GM23338 (cell line): ENCODE measurements at places on chromosomes 2 and 18. TPM values are rescaled to one million over a fixed set of nuclear protein-coding genes. Genes with fewer than 3 reads are reported as not detected.

The RND3 gene
- polyA plus RNA-seq, result 42.3 and 48.2 TPM in 2 replicates

The ALPI gene
- not detected in 2 replicates for polyA plus RNA-seq

The NCL gene
- 2,192 and 2,269 TPM in 2 replicates for polyA plus RNA-seq

The GRHL1 gene
- 2.8 and 2.9 TPM in 2 replicates for polyA plus RNA-seq

The C2orf49 gene
- polyA plus RNA-seq, result 33.8 and 34.7 TPM in 2 replicates

GRCh38 chr2:230762317-230762896 lies 49.8 kb downstream of the CAB39 start:
- H3K36me3 ChIP-seq, result no peaks in the 10 kb centered on the region
- peak; percentile 82 for DNase-seq
- H3K27me3 ChIP-seq, result no peaks in the 10 kb centered on the region
- H3K4me3 ChIP-seq, result no peak overlapping the region
- H3K27ac ChIP-seq, result no peak overlapping the region
- H3K4me1 ChIP-seq, result peaks cover 31% of the 10 kb centered on the region

DNA sequence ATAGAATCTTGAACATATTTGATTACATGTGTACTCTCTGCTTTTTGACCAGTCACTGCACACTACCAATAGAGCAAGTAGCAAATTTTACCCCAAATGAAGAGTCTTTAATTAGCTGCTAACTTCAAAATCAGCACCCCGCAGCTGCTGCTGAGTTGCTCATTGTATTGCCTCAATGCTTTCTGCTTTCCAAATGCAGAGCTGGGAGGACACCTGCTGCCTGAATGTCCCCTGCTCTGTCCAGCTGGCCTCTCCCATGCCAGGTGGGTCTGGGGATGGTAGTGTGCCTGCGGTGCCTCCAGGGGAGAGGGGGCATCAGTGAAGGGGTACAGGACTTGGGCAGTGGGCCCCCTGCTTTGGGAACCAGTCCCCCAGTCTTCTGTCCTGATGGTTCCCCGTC lies 184.8 kb downstream of the PRKCE start:
- no peaks in the 10 kb centered on the region for H3K27me3 ChIP-seq
- H3K36me3 ChIP-seq, result no peaks in the 10 kb centered on the region
- no peak overlapping the region for H3K27ac ChIP-seq
- H3K4me1 ChIP-seq, result no peaks in the 10 kb centered on the region
- peak; percentile 17 for DNase-seq

DNA sequence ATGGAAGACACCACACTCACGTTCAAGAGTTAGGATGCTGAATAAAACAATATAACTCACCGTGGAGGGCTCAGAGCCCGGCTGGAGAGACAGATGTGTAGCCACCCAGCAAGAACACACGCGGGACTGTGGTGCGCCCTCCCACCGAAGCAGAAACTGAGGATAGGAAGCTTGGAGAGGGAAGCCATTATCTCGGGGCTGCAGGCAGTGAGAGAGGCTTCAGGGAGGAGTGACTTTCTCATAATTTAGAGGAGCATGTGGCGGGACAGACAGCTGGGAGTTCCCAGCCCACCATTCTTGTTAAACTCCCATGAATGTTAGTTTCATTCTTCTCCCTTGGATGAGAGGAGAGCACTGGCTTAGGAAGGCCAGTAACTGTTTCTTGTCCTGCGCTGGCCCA lies 96.4 kb downstream of the MAPRE2 start:
- no peak for DNase-seq
- H3K4me1 ChIP-seq, result peaks cover 8% of the 10 kb centered on the region
- no peak overlapping the region for H3K4me3 ChIP-seq

- no peak for DNase-seq
- no peaks in the 10 kb centered on the region for H3K27me3 ChIP-seq
- H3K27ac ChIP-seq, result no peak overlapping the region
- no peak overlapping the region for H3K4me3 ChIP-seq
- peaks cover 12% of the 10 kb centered on the region; the same call in 1 of the 2 replicates for H3K36me3 ChIP-seq
Measured at GRCh38 chr2:11200651-11201050, 45.4 kb downstream of the SLC66A3 start.

DNA sequence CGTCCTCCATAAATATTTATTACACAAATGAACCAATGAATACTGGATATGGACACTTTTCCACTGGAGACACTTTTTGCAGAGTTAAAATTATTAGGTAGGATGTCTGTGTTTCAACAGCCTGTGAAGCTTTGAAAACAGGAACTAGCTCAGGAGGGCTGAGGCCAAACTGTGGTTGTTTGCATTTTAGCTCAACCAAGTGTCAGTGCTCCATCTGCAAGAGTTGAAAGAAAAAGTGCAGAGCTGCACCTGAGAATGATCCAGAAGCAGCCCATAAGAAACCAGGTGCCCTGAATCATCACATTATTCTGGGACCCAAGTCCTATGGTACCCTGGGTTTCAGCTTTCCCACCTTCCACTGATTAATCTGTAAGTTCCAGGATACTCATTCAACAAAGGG lies 180.4 kb downstream of the TRIB2 start:
- no peaks in the 10 kb centered on the region for H3K4me1 ChIP-seq
- H3K4me3 ChIP-seq, result no peak overlapping the region
- no peak for DNase-seq
- H3K27ac ChIP-seq, result no peak overlapping the region
- H3K36me3 ChIP-seq, result no peaks in the 10 kb centered on the region
- no peaks in the 10 kb centered on the region for H3K27me3 ChIP-seq

DNA sequence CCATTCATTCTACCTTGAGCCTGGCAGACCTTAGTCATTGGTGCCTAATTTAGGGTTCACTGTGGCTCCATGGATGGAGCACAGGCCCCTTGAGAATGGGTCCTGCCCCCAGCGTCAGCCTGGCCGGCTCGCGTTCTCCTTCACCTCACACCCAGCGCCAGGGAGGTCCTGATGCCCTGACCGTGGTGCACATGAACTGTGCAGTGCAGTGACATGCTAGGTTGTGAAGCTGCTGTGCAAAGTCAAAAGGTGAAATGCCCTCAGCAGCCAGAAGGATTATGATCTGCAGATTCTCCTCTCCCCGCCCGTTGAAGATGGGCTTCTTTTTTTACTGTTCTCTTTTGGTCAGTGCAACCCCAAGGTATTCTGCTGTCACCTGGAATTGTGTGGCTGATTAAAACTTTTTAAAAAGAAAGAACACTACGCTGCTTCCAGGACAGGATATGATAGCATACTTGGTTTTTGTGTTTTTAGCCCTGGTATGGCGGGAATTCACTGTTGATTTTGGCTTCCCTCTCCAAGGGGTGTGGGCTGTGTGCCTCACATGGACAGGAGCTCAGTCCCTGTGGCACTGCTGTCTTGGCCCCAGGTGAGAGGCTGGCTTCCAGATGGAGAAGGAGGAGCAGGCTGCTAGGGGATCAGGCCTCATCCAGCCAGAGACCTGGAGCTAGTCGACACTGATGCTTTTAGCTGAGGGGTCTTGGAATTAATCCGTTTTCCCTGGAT lies 49.4 kb upstream of the MCFD2 start:
- H3K4me1 ChIP-seq, result no peaks in the 10 kb centered on the region
- no peak overlapping the region for H3K4me3 ChIP-seq
- no peaks in the 10 kb centered on the region for H3K36me3 ChIP-seq
- no peaks in the 10 kb centered on the region for H3K27me3 ChIP-seq
- H3K27ac ChIP-seq, result no peak overlapping the region

GRCh38 chr2:238911376-238912227 lies 63.7 kb downstream of the TWIST2 start:
- H3K4me1 ChIP-seq, result no peaks in the 10 kb centered on the region
- no peak for DNase-seq

- no peaks in the 10 kb centered on the region for H3K36me3 ChIP-seq
- no peak overlapping the region for H3K27ac ChIP-seq
- H3K4me3 ChIP-seq, result no peak overlapping the region
- peaks cover 12% of the 10 kb centered on the region for H3K27me3 ChIP-seq
Measured at GRCh38 chr2:160267022-160267421, 67.0 kb upstream of the ITGB6 start.

GRCh38 chr2:211133766-211134165 lies 577.4 kb downstream of the CPS1 start:
- no peak overlapping the region for H3K27ac ChIP-seq
- H3K36me3 ChIP-seq, result no peaks in the 10 kb centered on the region

DNA sequence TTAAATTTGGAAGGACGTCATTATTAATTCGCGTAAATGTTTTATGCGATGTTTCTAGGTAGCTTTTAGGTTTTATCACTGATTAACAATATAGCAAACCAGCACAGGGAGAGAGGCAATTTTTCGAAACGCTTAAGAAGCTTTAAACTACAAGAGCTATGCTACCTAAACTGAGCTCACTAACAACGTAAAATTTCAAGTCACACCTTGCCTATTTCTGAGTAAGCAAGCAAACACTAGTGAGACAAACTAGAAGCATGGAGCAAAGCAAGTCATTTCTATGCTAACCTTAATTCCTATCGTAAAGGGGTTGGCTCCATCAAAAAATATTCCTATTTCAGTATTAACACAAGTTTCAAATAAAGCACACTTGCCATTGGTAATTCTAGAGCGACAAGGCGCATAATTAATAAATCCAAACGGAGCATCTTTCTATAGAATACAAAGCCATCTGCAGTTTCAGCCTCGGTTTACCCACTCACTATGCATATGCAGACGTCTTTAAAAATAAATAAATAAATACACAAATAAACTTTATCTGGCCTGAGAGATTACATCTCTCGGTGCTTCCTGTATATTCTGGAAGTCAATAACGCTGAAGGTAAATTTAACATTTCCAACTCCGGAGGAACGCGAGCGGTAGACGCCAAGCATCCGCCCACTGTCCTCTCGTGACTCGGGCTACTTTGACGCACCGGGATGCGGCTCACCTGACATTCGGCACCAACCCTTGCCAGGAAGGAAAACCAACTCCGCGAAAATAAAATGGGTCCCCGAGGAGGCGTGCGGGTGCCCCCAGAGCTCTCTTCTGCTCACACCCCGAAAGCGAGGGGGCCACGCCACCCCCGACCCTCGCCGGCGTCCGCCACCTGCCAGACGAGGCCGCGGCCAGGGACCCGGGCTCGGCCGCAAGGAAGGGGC lies 947 bp downstream of the ITSN2 start:
- no peaks in the 10 kb centered on the region for H3K36me3 ChIP-seq
- H3K4me1 ChIP-seq, result peaks cover 14% of the 10 kb centered on the region
- peaks cover 13% of the 10 kb centered on the region for H3K27me3 ChIP-seq
- DNase-seq, result peak; percentile 52

GRCh38 chr18:47996091-47996541 lies 65.7 kb upstream of the SMAD2 start:
- H3K36me3 ChIP-seq, result no peaks in the 10 kb centered on the region
- no peak overlapping the region for H3K4me3 ChIP-seq

DNA sequence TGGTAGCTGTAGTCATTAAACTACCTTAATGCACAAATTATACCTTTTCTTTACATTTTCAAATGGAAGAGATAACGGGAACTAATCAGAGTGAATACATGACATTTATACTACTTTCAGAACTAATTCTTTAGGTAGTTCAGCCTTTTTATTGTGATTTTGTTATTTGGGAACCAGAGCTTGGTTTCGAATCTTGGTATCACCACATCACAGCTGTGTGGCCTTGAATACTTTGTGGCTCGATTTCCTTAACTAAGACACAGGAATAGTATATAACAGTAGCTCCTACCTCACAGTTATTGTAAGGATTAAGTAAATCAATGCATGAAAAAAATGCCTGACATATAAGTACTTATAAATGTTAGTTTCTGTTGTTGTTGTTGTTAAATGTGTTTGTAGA lies 240.0 kb downstream of the WDR7 start:
- no peaks in the 10 kb centered on the region for H3K36me3 ChIP-seq
- H3K4me1 ChIP-seq, result no peaks in the 10 kb centered on the region
- H3K27me3 ChIP-seq, result no peaks in the 10 kb centered on the region
- no peak overlapping the region for H3K4me3 ChIP-seq

DNA sequence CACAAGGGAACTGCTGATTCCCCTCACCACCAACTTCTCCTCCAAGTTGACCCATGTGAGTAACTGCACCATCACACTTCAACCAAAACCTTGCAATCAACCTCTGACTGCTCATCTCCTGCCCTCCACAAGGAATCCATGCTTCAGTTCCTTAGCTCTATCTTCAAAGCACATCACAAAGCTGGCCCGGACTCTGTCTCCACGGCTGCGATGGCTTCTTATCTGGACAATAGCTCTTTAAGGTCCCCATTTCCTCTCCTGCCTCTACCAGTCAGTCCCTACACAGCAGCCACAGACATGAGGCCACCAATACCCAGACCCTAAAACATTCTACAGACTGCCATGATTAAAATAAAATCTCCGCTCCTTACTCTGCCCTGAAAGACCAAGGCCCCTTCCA lies 25.7 kb downstream of the MBOAT2 start:
- no peaks in the 10 kb centered on the region for H3K36me3 ChIP-seq
- H3K4me3 ChIP-seq, result no peak overlapping the region
- no peak for DNase-seq
